Frontal cortex (tissue), 4 donors: ENCODE measurements at places on chromosomes 5 and 9.

DNA sequence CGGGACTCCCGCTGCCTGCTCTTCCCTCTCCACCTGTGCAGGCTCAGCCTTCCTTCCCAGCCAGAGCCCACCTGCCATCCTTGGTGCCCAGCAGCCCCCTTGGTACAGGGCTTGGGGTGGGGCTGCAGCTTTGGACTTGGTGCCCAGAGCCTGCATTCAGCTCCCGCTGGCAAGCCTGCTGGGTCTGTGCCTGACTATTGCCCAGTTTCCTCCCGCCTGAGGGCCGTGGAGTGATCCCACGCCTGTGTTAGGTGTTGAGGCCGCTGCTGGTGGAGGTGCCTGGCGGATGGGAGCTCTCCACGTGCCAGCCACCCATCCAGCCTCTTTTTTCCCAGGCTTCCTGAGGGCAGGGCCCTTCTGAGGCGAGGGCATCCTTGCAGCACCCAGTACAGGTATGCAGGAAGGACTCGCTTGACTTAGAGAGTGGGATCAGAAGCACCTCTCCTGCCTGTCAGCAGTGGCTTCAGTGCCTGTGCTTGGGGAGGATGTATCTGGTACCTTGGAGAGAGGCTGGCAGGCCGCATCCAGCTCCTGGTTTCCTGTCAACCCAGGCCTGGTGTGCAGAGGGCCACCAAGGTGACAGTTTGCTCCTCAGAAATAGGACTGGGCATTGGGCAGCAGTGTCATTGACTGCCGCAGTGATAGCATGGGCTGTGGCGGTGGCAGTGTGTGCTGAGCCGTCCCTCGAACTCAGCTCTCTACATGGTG is 7.8 kb downstream of the RXRA start:
- no peak for DNase-seq

GRCh38 chr5:90095292-90096060 is 314.1 kb downstream of the CETN3 start:
- DNase-seq: no peak

DNA sequence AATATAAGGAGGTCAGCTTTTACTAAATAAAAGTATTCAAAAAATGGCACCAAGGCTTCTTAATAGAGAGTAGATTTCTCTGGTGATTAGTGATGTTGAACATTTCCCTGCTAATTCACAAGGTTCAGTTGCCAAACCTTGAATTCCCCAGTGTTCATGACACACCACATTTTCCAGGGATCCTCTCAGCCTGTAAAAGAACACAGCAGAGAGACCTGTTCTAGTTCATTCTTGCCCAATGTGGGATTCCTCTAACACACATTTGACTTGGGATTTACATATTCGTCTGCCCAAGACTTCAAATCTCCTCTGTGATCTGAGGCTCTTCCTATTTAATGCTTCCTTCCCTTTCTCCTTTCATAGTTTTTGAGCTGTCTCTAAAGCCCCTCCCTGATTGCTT is 273.2 kb upstream of the CDH9 start:
- no peak for DNase-seq

- no peak for DNase-seq
Observed at GRCh38 chr9:32264170-32264864, 120.1 kb upstream of the ACO1 start.

DNA sequence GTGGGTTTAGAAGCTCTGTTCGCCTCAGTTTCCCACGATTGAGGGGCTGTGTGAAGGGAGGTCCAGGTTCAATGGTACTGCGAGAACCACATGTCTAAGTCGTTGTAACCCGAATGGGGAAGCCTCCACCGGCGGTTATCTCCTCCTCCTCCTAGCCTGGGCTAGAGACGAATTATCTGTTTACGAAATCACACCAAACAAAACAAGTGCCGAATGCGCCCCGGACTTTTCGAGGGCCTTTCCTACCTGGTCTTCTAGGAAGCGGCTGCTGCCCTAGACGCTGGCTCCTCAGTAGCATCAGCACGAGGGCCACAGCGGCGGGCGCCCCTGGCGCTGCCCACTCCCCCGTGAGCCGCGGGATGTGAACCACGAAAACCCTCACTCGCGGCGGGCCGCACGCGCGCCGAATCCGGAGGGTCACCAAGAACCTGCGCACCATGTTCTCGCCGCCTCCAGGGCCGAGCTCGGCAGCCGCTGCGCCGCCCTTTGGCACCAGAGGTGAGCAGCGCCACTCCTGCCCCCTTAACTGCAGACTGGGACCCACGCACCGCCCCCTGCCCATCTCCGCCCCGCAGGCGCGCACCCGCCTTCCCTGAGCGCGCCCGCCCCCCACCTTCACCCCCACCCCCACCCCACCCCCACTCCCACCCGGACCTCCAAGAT is at the start of gene CDKN2A:
Gene CDKN2A (minus strand): TSS at position 500 of the 663 bp plus-strand sequence.
- DNase-seq: no peak

DNA sequence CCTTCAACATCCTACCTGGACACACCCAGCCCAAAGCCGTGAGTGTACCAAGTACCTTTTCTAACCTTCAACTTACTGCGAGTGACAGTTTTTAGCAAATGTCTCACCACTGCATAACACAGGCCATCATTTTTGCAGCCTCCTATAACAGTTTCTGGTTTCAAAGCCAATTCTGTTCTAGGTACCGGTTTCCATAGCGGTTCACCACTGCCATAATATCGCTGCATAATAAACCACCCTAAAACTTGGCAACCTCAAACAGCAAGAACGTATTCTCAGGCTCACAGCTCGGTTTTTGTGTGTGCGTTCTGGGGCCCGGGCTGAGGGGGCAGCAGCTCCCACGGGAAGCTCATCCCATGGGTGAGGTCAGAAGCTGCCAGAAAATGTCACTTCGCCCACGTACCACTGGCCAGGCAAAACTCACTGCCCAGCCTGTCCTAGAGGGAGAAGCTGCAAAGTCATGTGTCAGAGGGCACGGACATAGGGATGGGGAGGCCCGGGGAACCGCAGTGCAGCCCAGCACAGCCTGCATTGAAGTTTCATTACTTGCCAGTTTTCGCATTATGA is 15.9 kb upstream of the ADAMTS2 start:
- no peak for DNase-seq

- DNase-seq: no peak
Observed at GRCh38 chr9:134526584-134527477, 114.8 kb upstream of the COL5A1 start.

- no peak for DNase-seq
Observed at GRCh38 chr5:112412346-112412745, 6.7 kb downstream of the EPB41L4A start.

- no peak for DNase-seq
Observed at GRCh38 chr5:85472749-85473148, 1088.1 kb upstream of the EDIL3 start.

DNA sequence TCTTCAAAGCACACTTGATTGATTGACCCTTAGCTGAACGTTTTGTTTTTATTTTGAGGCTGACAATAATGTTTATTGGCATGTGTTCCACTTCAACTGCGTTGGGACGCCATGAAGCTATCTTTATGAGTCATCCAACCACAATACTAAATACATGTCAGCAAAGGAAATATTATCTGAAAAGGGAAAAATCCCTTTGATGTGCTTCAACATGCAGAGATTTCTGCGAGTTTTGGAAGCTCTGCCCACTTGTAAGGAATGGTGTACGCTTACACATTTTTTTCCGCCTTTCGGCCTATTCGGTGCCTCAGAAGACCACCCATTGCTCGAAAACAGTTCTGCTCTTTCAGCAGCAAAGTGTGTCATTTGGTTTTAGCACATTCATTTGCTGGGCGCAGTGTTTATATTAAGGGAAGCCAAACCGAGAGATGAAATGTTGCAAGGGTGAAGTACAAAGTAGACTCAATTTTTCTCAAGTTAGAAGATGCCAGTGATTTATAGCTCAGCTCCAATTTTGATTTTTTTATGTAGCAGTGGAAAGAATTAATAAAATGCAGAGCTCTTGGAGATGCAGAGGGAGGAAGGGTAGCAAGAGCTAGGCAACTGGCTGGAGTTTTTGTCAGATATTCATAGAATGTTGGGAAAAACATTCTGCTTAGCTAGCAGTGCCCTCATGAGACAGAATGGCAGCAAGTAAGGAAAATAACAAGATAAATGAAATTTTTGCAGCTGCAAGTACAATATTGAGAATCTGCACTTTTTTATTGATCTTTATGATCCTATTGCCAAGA is 68.9 kb downstream of the PRDM6 start:
- no peak for DNase-seq

DNA sequence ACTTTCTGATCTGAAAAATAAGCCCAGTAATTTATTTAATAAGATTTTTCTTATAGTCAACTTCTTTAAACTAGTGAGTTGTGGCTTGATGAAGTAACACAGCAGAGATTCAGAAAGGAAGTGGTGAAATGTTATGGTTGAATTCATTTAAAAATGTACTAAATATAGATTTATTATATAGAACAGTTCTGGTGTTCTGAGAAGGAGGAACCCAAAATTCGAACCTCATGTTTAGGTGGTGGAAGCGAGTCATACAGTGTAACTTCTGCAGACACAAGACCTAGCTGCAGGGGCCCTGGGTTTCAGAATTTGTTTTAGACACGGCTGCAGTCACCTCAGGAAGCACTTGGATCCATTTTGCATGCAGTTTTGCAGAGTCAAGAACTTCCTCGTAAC is 188.2 kb downstream of the TRIO start:
- no peak for DNase-seq

GRCh38 chr9:130036099-130036498 is 6.9 kb downstream of the FNBP1 start:
- DNase-seq: no peak

- no peak for DNase-seq
Observed at GRCh38 chr5:96942078-96942477, 6.2 kb downstream of the LNPEP start.

- DNase-seq: no peak
Observed at GRCh38 chr5:139694556-139695177, 46.5 kb downstream of the CXXC5 start.

- DNase-seq: no peak
Observed at GRCh38 chr5:9201011-9201410, 344.9 kb downstream of the SEMA5A start.

DNA sequence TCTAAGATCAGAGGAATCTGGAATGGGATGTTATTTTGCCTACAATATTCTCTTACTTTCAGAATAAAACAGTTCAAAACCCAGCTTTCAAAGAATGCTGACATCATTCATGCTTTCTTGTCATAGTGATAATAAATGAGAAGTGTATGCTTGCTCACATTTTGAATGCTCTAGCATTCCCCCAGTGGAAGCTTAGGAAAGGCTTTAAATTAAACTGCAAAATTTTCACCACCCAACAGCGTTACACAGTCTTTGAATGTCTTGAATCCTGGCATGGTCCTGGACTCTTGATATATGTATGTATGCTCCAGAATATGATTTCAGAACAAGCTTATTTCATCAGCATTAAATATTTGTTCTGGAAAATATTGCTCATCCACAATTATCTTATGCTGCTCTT is 964.3 kb upstream of the NUDT12 start:
- no peak for DNase-seq

DNA sequence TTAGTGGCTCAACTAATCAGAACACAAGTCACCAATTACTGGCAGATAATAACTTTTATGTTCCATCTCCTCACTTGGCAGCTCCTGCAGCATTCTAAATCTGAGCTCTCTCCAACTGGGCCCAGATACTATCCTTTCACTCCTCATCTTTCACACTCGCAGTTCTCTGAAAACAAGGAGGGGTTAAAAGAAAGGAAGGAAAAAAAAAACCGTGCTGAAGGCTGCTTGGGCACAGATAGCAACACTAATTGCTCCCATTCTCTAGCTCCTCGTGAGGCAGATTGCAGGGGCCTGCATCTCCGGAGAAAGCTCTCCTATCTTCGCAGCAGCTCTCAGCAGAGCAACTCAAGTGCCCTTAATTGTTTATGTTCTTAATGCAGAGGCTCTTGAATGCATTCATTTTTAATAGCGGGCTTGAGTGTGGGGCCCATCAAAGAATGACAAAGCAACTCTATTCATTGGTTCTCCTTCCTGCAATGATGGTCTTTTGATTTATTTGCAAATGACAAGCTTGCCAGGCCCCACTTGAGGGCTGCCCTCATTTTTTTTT is 23.9 kb downstream of the TLE1 start:
- DNase-seq: no peak

DNA sequence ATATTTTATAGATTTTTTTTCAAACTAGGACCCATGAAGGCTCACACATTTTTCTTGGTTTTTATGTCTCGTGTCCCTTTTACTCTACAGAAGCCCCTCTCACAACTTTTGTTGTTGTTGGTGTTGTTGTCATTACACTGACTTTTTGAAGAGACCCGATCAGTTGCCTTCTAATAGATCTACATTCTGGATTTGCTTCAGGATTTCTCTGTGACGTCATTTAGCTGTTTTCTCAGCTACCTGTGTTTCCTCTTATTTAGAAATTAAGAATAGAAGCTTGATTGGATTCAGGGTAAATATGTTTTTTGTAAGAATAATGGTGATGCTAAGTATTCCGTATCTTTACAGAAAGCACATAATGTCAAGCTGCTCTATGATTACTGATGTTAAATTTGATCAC is 213.3 kb upstream of the ZNF462 start:
- no peak for DNase-seq

- DNase-seq: no peak
Observed at GRCh38 chr5:108560581-108560980, 178.7 kb upstream of the FBXL17 start.

DNA sequence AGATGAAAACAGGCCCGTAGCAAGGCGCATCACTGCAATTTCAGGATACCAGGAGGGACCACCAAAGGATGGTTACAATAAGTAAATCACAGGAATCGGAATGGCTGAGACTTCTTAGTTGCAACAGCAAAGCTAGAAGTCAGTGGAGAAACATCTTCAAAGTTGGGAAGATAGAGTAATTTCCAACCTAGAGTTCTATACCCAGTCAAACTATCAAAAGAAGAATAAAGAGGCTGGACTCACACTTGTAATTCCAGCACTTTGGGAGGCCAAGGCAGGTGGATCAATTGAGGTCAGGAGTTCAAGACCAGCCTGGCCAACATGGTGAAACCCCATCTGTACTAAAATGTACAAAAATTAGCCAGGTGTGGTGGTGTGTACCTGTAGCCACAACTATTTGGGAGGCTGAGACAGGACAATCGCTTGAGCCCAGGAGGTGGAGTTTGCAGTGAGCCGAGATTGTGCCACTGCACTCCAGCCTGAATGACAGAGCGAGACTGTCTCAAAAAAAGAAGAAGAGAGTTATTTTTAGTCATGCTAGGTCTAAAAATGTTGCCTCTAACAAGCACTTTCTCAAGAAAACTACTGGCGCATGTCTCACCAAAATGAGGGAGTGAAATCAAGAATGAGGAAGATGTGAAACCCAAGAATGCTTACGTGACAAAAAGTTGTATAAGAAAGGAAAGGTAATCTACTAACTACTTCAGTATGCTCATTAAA is 267.7 kb downstream of the DENND1A start:
- no peak for DNase-seq

DNA sequence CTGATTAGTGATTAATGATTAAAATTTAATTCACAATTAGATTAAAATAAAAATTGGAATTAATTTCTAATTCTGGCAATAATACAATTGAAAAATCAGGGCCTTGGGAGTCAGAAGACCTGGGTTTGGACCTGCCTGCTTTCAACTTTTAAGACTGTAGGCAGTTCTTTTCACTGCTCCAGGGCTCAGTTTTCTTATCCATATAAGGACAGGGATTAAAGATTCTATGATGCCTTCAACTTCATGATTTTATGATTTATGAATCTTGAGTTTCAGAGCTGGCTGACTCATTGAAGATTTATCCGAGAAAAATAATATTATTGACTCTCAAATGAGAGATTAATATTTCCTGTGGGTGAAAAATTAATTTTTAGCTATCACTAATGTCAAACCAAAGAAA is 208.6 kb upstream of the ANKH start:
- DNase-seq: no peak

GRCh38 chr5:169131616-169132301 is 169.2 kb downstream of the SLIT3 start:
- no peak for DNase-seq

- no peak for DNase-seq
Observed at GRCh38 chr9:129365196-129365595, 187.1 kb upstream of the IER5L start.
